NCI-H2171 treated with DMSO at 0.1 percent for 48 hours (cell line): ENCODE measurements at places on chromosomes 6 and 20.

- DNase-seq, result no peak
Measured at GRCh38 chr20:9474835-9475415, 39.5 kb upstream of the LAMP5 start.

DNA sequence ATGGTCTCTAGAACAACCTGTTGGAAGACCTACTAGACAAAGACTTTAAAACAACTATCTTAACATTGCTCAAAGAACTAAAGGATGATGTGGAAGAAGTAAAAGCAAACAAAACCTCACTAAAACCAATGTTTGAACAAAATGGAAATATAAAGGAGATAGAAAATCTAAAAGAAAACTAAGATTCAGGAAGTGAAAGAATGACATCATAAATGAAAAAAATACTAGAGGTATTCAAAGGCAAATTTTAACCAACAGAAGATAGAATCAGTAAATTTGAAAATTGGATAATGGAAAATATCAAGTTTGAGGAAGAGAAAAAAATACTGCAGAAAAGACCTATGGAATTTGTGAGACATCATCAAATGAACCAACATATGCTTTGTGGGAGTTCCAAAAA lies 914.1 kb upstream of the GJE1 start:
- DNase-seq, result no peak

DNA sequence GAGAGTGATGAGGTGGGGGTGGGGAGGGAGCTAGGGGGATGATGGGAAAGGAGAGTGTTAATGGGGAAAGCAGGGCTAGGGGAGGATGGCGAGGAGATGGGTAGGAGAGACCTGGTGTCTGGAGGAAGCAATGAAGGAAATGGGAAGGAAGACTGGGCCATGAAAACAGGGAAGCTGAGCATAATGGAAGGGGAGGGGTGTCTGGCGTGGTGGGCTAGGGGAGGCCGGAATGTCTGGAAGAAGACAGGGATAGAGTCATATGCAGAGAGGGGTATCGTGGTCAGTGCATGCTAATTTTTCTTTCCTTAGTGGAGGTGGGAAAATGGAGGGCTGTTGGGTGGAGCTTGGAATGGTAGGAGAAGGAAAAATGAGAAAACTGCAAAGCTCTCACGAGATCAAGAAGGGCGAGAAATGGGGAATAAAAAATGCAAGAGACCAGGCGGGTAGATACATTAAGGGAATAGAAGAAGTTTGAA lies 423 bp downstream of the KLHDC3 start:
- DNase-seq, result peak; percentile 50

GRCh38 chr20:22556565-22557056 lies 27.8 kb downstream of the FOXA2 start:
- DNase-seq, result no peak

GRCh38 chr6:165671222-165671768 lies 8.3 kb upstream of the PDE10A start:
- DNase-seq, result no peak

DNA sequence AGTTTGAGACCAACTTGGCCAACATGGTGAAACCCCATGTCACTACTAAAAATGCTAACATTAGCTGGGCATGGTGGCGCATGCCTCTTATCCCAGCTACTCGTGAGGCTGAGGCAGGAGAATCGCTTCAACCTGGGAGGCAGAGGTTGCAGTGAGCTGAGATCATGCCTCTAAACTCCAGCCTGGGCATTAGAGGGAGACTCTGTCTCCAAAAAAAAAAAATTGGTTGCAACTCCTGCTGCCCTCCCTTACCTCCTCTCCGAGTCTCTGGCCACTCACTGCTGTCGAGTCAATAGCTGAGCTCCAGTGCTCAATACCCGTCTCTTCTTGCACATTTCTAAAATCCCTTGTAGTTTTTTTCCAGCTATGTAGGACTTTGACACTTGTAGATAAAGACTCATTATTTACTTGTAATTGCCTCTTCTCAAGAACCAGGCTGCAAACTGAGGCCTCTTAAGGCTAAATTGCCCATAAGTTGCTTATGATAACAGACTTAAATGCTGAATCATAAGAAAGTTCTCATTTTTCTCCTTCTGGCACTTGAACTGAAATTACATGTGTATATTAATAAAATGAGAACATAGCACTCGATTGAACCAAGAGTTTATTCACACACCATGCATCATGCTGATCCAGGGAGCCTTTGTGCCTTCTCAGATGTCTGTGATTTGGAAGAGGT lies 13.8 kb downstream of the HECA start:
- DNase-seq, result no peak

GRCh38 chr20:56899506-56899905 lies 270.4 kb downstream of the TFAP2C start:
- DNase-seq, result no peak

GRCh38 chr6:140281236-140281635 lies 906.8 kb upstream of the CITED2 start:
- no peak for DNase-seq

GRCh38 chr20:50242548-50242862 lies 51.9 kb downstream of the CEBPB start:
- no peak for DNase-seq

DNA sequence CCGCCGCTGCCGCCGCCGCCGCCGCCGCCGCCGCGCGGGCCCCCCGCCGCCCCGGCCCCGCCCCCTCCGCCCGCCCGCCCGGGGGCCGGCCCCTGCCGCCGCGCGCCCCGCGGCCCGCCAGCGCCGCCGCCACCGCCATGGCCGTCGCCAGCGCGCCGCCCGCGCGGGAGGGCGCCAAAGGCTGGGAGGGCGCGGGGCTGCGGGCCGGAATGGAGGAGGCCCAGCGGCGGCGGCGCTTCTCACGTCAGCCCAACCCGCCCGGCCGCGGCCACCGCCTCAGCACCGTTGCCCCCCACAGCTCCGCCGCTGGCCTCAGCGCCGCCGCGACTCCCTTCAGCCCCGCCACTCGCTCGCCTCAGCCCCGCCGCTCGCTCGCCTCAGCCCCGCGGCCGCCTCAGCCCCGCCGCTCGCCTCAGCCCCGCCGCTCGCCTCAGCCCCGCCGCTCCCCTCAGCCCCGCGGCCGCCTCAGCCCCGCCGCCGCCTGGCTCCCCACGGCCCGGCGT lies 258 bp downstream of the PHF10 start:
- peak; percentile 25 for DNase-seq
